ENCODE measurements at places on chromosomes 13 and 19.

DNA sequence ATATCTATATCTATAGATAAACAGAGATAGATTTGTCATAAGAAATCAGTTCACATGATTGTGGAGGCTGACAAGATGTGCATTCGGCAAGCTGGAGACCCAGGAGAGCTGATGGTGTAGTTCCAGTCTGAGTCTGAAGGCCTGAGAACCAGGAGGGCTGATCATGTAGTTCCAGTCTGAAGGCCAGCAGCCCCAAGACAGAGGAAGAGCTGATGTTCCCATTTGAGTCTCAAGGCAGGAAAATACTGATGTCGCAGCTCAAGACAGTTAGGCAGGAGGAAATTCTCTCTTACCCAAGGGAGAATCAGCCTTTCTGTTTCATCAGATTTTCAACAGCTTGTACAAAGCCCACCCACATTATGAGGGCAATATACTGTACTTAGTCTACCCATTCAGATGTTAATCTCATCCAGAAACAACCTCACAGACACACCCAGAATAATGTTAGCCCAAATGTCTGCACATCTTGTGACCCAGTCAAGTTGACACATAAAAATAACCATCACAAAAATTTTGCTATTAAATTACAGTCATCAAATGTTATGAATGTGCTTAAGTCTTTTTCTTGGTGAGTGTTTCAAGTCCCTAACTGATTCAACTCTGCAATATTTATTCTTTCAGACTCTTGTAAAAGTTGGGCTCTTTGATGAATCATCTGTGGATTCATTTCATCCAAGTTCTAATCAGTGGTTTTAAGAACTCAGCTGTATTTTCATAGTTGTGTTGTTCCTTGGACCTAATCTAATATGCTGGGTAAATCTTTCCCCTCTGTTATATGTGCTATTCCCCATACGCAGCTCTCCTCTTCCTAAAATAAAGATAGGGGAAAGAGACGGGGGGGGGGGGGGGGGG lies 22.7 kb upstream of the LRCH1 start:
- DNase-seq = no peak

DNA sequence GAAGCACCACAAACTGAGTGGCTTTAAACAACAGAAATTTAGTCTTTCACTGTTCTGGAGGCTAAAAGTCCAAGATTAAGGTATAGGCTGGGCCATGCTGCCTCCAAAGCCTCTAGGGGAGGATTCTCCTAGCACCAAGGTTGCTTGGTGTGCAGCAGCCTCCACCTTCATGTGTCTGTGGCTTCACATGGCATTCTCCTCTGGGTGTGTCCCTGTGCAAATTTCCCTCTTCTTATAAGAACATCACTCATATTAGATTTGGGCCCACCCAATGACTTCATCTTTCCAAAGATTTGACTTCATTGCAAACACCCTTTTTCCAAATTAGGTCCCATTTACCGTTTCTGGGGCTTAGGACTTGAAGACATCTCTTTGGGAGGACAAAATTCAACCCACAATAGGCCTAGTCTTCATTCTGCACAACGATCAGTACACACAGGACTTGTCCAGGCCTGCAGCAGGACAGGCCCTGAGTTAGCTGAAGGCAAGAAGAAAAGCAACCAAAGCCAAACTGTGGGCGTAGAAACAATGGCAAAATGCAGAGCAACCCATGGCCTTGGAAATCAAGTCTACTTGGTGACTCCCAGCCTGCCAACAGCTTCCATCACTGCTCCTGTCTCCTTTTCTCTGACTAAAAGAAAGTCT lies 521.2 kb upstream of the NBEA start:
- DNase-seq = no peak

DNA sequence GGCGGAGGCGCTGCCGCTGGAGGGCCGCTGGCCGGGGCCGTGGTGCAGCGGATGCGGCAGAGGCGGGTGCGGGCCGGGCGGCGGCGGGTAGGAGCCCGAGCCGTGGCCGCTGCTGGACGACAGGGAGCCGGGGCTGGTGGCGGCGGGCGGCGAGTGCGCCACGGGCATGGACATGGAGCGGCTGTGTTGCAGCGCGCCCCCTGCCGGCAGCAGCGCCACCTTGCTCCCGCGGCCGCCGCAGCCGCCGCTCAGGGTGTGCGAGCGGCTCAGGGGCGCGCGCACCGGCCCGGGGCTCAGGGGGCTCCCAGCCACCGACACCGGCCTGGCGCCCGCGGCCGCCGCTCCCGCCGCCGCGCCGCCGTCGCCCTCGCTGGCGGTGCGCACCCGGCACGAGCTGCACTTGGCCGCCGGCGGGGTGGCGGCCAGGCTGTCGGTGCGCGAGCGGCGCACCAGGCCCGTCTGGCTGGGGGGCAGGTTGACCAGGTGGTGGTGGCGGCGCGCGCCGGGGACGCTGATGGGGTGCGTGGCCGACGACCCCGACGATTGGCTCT lies 1.7 kb downstream of the IRS2 start:
- DNase-seq = no peak

DNA sequence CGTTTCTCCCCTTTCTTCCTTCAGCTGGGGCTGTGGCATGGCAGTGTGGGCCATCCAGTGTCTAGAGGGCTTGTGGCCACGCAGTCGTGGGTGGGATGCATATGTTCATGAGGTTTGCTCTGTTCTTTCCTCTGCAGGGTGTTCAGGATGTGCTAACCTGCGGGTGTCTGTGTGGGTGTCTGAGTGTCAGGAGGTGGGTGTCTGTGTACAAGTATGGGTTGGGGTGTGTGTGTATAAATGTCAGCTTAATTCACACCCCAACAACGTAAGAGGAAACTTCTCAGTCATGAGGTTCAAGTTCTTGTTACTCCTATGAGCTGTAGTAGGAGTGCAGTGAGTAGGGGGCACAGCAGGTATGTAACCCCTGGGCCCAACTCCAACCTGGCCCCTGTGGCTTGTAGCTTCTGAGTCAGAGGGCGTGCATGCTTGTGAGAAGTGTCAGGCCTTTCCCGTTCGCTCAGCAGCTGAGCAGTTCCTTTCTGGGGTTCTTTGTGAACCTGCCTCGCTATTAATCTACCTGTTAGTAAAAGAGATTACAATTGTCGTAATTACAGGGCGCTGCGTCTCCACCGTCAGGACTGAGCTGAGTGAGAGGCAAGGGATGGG lies 49.1 kb downstream of the NFIX start:
- no peak for DNase-seq

GRCh38 chr19:2332341-2333026 lies 4.0 kb downstream of the SPPL2B start:
- peak; percentile 75 for DNase-seq

DNA sequence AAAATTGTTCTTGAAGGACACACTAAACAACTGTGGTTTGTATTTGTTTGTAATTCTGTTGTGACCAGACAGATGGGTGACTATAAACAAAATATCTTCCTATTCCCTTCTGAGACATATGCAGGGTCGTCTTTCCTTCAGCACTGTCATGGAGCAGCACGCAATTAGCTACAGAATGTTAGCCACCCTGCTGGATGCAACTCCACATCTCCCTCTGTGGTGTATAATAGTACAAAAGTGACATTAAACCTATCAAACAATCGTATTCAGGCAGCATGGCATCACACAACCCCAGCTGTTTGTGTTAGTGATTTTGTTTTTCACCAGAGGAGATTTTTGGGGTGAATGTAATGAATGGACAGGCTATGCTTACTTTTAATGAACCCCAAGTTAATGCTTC lies 146.2 kb downstream of the GPC6 start:
- DNase-seq = no peak

All from GM13976 (cell line).